ENCODE measurements at places on chromosomes 5 and 9.

- H3K36me3 ChIP-seq = peaks cover 23% of the 10 kb centered on the region
- H3K4me3 ChIP-seq = no peak overlapping the region
- no peaks in the 10 kb centered on the region for H3K27me3 ChIP-seq
- no peak overlapping the region for H3K27ac ChIP-seq
- DNase-seq = no peak
- peaks cover 36% of the 10 kb centered on the region for H3K4me1 ChIP-seq
Measured at GRCh38 chr5:78765756-78766411, 117.3 kb upstream of the LHFPL2 start.

- no peak for DNase-seq
- no peaks in the 10 kb centered on the region for H3K27me3 ChIP-seq
- H3K4me3 ChIP-seq = no peak overlapping the region
- no peak overlapping the region for H3K27ac ChIP-seq
- no peaks in the 10 kb centered on the region for H3K4me1 ChIP-seq
Measured at GRCh38 chr5:76500633-76501393, 97.7 kb downstream of the IQGAP2 start.

GRCh38 chr5:6673031-6673430 lies 39.8 kb downstream of the SRD5A1 start:
- H3K27me3 ChIP-seq = no peaks in the 10 kb centered on the region

- H3K4me3 ChIP-seq = no peak overlapping the region
- H3K27me3 ChIP-seq = peaks cover 6% of the 10 kb centered on the region
- DNase-seq = no peak
- H3K36me3 ChIP-seq = no peaks in the 10 kb centered on the region
Measured at GRCh38 chr5:61630908-61631307, 298.9 kb downstream of the ZSWIM6 start.

- H3K4me3 ChIP-seq = peak overlapping the region; percentile 55
- H3K27ac ChIP-seq = peak overlapping the region; percentile 80
- no peaks in the 10 kb centered on the region for H3K27me3 ChIP-seq
- peaks cover 21% of the 10 kb centered on the region for H3K4me1 ChIP-seq
Measured at GRCh38 chr5:14286574-14287421, 143.7 kb downstream of the TRIO start.

GRCh38 chr9:4024281-4024777 lies 275.5 kb downstream of the GLIS3 start:
- no peak overlapping the region for H3K4me3 ChIP-seq
- no peak for DNase-seq
- H3K4me1 ChIP-seq = no peaks in the 10 kb centered on the region
- peaks cover 9% of the 10 kb centered on the region for H3K27me3 ChIP-seq
- no peaks in the 10 kb centered on the region for H3K36me3 ChIP-seq

DNA sequence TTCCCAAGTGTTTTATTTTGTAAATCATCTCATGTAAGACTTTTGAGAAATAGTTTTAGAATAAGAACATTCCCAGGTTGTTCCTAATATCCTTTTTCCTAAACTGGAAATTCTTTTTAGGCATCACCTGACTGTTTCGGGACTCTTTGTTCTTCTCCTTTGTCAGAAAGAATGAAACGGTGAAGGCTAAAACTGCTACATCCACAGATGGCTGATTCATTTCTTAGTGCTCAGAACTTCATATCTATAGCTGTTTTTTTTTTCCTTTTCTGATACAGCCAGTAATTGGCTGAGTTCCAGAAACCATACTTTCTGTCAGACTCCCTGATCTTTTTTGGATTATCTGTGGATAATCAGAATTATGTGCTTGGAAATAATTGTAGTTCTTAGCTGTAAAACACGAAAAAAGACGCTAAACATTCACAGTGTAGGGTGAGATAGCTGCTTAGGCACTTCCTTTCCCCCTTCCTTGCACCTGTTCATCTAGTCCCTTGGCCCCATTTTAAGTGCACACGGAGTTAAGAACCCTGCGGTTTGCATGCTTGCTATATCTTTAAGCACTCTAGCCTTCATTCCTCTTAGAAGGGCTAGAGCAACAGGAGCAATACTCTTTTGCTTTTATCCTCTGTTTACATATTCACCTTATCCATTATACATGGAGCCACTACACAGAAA lies 283.9 kb downstream of the PJA2 start:
- H3K27ac ChIP-seq = no peak overlapping the region
- no peaks in the 10 kb centered on the region for H3K27me3 ChIP-seq
- H3K4me1 ChIP-seq = no peaks in the 10 kb centered on the region
- no peak overlapping the region for H3K4me3 ChIP-seq
- H3K36me3 ChIP-seq = peaks cover 11% of the 10 kb centered on the region

DNA sequence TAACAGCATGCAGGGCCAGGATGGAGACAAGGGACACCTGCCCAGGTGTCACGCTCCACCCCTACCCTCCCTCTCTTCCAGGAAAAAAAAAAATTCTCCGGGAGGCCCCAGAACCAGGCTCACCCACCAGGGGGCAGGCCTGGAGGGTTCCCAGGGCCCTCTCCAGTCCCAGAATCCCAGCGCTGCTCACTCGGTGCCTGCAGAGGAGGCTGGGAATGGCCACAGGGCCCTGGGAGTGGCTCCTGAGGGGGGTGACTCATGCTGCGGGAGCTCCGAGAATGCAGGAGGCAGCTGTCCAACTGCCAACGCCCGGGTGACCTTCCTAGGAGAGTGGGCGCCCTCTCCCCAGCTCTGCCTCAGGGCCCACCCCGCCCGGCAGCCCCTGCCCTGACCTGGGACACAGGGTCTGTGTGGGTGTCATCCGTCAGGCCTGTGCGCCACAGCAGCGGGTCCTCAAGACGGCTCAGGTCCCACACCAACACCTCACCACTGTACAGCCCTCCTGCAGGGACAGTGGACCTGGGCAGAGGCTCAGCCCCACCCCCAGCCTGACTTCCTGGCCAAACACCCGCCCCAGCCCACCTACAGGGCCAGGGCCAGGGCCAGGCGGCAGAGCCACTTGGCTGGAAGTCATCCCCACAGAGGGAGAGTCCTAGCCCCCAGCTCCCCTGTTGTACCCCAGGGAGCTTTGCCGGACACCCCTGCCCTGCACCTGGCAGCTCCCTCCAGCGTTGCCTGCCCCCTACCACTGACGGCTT lies 21.2 kb downstream of the DYNC2I2 start:
- peaks cover 35% of the 10 kb centered on the region for H3K36me3 ChIP-seq
- no peak for DNase-seq
- H3K27me3 ChIP-seq = no peaks in the 10 kb centered on the region
- no peak overlapping the region for H3K4me3 ChIP-seq
- H3K27ac ChIP-seq = peak overlapping the region; percentile 37

DNA sequence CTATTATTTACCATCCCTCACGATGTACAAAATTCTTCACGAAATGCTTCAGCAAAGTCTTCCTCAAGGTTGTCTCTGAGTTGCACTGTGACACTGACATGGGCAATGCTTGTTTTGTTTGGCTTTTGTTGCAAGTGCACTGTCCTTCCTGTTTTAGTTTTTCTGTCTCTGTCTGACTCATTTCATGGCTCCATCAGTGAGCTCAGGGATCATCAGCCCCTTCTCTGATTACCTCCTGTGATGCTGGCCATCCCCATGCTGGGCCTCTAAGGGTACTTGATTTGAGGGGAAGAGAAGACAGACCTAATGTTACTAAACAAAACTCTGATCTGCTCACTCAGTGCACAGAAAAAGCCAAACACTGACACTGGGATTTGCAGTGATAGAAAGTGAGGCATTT lies 37.6 kb upstream of the STX17 start:
- peak overlapping the region; percentile 68 for H3K27ac ChIP-seq
- no peak overlapping the region for H3K4me3 ChIP-seq
- H3K27me3 ChIP-seq = no peaks in the 10 kb centered on the region

GRCh38 chr9:79060766-79061165 lies 511.0 kb upstream of the TLE4 start:
- DNase-seq = no peak
- H3K36me3 ChIP-seq = no peaks in the 10 kb centered on the region
- H3K4me1 ChIP-seq = no peaks in the 10 kb centered on the region
- no peak overlapping the region for H3K4me3 ChIP-seq
- no peak overlapping the region for H3K27ac ChIP-seq
- H3K27me3 ChIP-seq = no peaks in the 10 kb centered on the region

DNA sequence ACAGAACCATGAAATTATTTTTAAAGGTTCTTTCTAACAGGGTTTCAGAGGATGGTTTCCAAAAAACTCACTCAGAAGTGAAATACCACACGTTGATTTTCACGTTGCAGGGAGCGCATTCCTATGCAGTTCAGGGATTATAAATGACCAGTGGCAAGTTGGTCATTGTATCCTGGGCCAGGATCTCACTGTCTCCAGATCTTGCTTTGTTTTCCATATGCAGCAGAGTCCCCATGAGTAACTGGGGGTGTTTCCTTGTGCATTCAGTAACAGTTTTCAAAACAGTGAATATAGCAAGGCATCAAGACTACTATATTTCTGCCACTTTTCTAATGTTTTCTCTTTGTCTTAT lies 1064.9 kb upstream of the DMAC1 start:
- no peaks in the 10 kb centered on the region for H3K36me3 ChIP-seq
- H3K27ac ChIP-seq = no peak overlapping the region
- DNase-seq = no peak
- H3K27me3 ChIP-seq = peaks cover 11% of the 10 kb centered on the region
- H3K4me1 ChIP-seq = no peaks in the 10 kb centered on the region
- H3K4me3 ChIP-seq = no peak overlapping the region

GRCh38 chr9:72932619-72933018 lies 20.2 kb downstream of the ALDH1A1 start:
- DNase-seq = no peak
- H3K4me3 ChIP-seq = no peak overlapping the region
- no peaks in the 10 kb centered on the region for H3K4me1 ChIP-seq
- no peak overlapping the region for H3K27ac ChIP-seq

DNA sequence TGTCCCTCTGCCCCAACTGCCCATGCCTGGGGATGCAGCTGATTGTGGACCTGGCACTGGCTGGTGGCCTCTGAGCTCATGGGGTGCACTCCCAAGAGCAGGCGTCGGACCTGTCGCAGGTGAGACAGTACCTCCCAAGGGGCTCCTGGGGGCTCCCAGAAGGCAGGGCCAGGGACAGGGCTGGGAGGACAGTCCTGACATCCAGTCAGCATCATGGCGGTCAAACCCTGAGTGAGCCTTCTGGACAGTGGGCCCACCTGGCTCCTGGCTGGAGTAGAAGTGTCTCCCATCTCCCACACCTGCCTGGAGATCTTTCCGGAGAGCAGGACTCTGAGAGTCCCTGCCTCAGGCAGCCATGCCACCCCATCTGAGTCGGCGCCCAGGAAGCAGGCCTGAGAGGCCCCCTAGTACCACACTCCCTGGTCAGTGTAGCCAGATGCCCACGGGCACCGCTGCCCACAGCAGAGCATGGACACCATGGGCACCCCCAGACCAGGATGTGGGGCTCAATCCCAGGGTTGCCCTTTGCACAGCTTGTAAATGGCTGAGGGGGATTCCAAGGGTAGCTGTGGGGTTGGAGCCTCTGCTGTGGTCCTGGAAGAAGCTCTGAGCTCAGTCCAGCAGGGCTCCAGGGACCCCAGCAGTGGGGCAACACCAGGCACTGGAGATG lies 6.6 kb downstream of the LCN9 start:
- no peaks in the 10 kb centered on the region for H3K4me1 ChIP-seq
- H3K27ac ChIP-seq = no peak overlapping the region
- H3K27me3 ChIP-seq = peaks cover 11% of the 10 kb centered on the region
- DNase-seq = no peak
- no peaks in the 10 kb centered on the region for H3K36me3 ChIP-seq

DNA sequence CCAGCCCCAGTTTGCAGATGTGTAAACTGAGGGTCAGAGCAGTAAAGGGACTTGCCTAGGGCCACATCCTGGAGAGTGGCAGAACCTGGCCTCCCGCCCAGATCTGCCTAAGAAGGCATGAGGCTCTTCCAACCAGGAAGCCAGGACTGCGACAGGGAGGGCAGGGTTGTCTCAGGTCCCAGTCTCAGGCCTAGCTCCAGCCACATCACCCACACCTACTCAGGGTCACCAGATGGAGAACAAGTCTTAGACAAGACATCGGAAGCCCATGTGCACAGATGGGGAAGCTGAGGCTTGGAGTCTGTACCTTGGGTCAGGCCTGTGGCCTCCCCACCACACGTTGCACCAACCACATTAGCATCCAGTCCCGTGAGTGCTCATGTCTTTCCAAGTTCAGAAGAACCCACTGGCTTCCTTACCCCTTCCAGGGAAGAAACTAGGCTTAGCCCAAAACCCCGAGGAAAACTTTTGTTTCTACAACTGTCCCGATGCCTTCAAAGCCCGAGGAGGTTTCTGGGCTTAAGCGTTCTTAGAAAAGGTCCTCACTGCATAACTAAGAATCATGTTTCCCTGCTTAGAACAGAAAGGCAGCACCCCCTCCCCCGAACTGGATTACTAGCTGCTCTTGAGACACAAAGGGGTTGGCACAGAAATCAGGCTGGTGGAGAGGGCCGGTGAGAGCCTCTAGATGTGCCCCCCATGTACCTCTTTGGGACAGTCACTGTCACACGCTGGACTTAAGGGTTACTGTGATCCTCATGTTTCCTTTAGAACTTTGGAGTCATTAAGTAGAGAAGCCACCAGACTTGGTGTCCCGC lies 2.2 kb downstream of the FAM78A start:
- peak overlapping the region; percentile 94 for H3K27ac ChIP-seq
- peak; percentile 13 for DNase-seq
- peaks cover 38% of the 10 kb centered on the region for H3K4me1 ChIP-seq
- peak overlapping the region; percentile 90 for H3K4me3 ChIP-seq
- H3K27me3 ChIP-seq = no peaks in the 10 kb centered on the region
- peaks cover 3% of the 10 kb centered on the region for H3K36me3 ChIP-seq

DNA sequence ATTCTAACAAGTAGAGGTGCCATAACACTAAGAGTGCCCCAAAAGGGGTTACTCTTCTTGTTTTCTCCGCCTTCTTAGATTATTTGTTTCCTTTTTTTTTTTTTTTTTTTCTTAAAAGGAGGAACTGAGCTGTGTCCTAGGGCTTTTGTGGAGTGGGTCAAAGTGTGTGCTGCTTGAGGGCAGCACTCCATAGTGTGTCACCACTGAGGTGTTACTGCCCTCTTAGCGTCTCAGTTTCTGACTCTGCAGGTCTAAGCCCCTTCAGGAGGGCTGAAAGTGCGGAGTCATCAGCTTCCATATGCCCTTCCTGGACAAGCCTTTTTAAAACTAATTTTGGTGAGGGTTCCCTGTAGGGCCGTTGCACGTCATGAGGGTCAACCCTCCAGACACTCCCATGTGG lies 12.6 kb upstream of the NANS start:
- H3K36me3 ChIP-seq = peaks cover 25% of the 10 kb centered on the region
- DNase-seq = no peak
- H3K27ac ChIP-seq = no peak overlapping the region
- peaks cover 11% of the 10 kb centered on the region for H3K27me3 ChIP-seq
- peaks cover 18% of the 10 kb centered on the region for H3K4me1 ChIP-seq

GRCh38 chr5:35971186-35971877 lies 19.9 kb downstream of the UGT3A1 start:
- no peaks in the 10 kb centered on the region for H3K4me1 ChIP-seq
- no peak overlapping the region for H3K27ac ChIP-seq
- H3K27me3 ChIP-seq = no peaks in the 10 kb centered on the region
- DNase-seq = no peak
- H3K36me3 ChIP-seq = no peaks in the 10 kb centered on the region

DNA sequence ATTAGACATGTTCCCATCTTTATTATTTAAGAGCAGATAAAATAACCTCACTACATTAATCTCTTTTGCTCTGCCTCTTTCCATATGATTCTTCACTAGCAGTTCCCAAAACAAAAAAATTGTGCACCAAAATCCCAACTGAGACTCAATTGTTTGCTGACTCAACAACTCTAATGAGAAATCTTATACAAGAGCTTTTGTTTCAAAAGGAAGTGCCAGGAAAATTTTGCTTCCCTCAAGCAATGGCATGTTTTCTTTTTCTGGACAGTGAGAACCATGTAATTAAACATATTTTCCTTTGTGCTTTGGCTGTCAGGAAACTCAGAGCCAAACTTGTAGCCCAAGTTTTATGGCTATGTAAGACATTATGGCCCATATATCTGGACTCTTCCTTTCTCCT lies 62.0 kb downstream of the TMC1 start:
- no peak overlapping the region for H3K4me3 ChIP-seq
- peaks cover 12% of the 10 kb centered on the region for H3K27me3 ChIP-seq
- H3K36me3 ChIP-seq = no peaks in the 10 kb centered on the region
- no peak for DNase-seq
